Stimulated activated naive CD8-positive, alpha-beta T cell treated with anti-CD3 and anti-CD28 coated beads, Interleukin-15, Interleukin-2, amounts not matched to agents 100 U/mL and 50 U/mL, for 24 hours (primary cell): ENCODE measurements at places on chromosomes 1 and 21.

DNA sequence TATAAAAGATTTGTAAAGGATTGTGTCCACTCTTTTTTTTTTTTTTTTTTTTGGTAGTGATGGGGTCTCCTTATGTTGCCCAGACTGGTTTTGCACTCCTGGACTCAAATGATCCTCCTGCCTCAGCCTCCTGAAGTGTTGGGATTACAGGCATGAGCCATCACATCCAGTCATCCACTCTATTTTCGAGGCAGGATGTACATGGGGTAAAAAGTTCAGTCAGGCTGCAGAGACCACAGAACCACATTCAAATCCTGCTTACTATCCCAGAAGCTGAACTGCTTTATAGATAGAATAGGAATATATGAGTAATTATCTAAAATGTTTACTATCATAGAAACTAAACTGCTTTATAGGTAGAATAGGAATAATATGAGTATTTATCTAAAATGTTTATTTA, 26.0 kb upstream of the KCNK2 start:
- DNase-seq = no peak

GRCh38 chr1:198417039-198417438, 123.4 kb downstream of the ATP6V1G3 start:
- DNase-seq = no peak

GRCh38 chr1:229033480-229033879, 237.4 kb upstream of the RAB4A start:
- no peak for DNase-seq

- DNase-seq = no peak
Observed at GRCh38 chr1:27368869-27369582, 2.3 kb upstream of the MAP3K6 start.

DNA sequence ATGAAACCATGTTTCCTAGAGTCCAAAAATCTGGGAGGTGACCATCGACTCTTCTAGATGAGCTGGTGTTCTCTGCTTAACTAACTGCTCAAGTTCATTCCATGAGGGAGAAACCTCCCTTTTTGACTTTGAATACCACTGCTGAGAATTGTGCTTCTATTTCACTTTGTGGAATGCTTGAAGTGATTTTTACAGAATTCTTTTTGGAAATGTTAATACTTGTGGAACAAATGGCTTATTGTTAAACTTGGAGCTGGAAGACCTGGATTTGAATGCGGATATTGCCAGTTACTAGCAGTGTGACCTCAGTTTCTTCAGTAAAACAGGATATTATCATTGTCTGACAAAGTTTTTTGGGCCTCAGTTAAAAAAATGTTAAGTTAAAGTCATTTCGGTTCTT, 36.5 kb upstream of the APP start:
- DNase-seq = no peak

DNA sequence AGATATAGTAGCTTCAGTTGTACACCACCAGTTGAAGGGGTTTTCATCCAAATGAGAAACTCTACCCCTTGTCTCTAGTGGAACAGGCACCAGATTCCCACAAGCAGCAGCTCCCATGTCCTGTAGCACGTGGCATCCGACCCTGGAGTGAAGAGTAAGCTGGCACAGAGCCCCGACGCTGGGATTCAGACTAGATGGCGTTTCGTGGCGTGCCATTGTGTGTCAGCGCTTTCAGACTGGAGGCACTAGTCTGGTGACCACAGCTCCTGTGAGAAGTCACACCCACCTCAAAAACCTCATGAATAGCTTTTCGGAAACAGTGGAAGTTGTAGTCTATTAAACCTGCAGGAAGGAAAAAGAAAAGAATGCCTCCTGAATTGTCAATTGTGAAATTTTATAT, 20.2 kb downstream of the RRAGC start:
- no peak for DNase-seq

DNA sequence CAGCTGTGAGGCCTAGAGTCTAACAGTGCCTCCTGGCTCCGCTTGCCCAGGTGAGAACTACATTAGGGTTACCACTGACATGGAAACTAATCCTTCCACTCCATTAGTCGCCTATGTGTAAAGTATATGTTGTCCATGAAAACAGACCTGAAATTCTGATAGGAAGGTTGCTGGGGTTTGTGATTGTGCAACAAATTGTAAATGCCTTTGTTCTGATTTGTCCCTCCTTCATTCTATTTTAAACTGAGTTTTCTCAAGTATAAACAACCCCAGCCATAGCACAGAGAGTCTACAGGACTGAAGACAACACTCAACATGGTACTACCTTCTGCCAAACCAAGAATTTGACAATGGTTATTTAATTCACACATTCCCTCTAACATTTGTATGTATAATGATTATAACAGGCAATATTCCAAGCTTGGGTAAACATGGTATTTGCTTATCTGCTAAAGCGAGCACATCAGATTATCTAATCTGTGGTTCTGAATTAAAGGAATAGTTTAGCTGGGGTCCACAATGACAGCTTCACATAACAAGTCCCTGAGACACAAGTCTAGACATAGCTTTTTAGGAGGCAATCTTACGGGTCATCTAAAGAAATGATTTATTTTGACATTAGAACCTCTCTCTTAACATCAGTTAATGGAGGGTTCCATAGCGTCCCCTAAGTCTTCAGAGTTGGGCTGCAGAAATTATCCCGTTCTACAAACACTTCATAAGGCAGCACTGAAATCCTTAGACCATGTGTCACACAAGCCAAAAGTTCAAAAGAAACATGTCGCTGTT, 633.0 kb downstream of the SMYD3 start:
- DNase-seq = no peak

GRCh38 chr1:115679141-115679611, 37.4 kb downstream of the VANGL1 start:
- no peak for DNase-seq

- no peak for DNase-seq
Observed at GRCh38 chr1:59556398-59556797, 258.4 kb upstream of the HOOK1 start.

- DNase-seq = no peak
Observed at GRCh38 chr1:53651356-53651755, 87.6 kb downstream of the GLIS1 start.

DNA sequence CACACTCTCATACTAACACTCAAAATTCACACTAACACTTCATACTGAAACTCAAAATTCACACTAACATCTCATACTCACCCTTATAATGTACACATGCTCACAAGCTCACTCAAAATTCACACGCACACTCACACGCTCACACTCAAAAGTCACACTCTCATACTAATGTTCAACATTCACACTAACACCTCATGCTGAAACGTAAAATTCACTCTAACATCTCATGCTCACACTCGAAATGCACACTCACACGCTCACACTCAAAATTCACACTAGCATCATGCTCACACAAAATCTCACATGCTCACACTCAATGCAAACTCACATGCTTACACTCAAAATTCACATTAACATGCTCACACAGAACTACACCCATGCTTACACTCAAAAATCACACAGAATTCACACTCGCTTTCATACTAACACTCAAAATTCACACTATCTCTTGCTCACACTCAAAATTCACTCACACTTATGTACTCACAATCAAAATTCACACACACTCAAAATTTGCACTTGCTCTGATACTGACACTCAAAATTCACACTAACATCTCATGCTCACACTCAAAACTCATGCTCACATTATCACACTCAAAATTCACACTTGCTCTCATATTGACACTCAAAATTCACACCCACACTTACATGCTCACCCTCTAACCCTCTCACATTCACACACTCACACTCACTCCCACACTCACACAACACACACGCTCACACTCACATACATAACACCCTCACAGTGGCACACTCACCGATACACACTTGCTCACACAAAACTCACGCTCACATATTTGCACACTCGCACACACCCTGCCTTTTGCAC, 264.4 kb upstream of the VAMP3 start:
- DNase-seq = no peak

GRCh38 chr1:228376262-228376628, 30.4 kb downstream of the TRIM11 start:
- no peak for DNase-seq

DNA sequence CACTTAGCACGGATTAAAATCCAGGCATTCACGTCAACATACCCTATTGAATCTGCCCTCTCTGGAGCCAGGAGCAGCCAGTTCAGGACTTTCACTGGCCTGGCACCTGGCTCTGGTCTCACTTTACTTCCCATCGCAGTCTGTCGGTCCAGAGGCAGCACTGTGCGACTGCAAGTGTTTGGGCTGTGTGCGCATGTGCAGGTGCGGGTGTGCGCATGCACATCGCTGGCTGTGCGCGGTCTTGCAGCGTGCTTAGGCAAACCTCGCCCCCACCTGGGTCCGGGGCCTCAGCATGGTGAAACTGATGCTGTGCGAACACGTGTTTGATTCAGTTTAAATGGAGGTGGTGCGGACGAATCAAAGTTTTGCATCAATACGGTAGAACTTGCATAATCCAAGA, 38.0 kb downstream of the ATF3 start:
- no peak for DNase-seq

GRCh38 chr1:220239966-220240365, 32.3 kb downstream of the RAB3GAP2 start:
- DNase-seq = no peak

GRCh38 chr1:208772891-208773290, 528.7 kb upstream of the PLXNA2 start:
- no peak for DNase-seq

DNA sequence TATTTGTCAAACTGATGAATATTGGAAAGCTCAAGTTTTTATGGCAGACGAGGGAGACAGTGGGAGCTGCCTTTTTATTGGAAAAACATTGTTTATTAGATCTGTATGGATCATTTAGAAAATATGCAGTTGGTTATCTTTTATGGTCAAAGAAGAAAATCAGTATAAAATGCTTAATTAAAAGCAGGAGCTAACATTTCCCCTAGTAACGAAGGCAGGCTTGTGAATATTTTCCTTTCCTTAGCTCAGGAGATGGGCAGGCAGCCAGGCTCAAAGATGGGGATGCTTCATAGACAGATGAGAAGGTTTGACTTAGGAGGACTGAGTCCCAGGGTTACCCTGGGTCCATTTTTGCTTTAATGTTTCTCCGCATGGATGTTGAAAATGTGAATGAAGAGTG, 26.0 kb downstream of the ROR1 start:
- DNase-seq = no peak

DNA sequence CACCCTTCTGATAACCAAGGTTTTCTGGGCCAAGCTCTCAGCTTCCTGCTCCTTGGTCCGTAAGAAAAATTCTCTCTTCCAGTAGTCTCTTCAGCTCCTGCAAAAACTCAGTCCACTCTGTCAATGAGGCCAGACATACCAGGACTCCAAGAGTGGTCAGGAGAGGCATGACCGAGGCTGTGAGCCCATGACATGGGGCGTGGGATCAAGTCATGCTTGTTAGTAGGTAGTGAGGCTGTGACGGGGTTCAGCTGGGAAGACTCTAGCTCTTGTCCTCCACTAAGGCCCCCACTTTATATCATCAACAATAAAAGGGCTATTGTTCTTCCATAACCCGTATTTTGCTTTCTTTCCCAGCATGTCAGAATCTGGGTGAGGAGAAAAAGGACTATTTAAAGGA, 10.1 kb upstream of the HCRTR1 start:
- no peak for DNase-seq

- no peak for DNase-seq
Observed at GRCh38 chr1:218472885-218473284, 127.7 kb downstream of the TGFB2 start.

- no peak for DNase-seq
Observed at GRCh38 chr1:50084389-50084788, 24.3 kb upstream of the ELAVL4 start.

DNA sequence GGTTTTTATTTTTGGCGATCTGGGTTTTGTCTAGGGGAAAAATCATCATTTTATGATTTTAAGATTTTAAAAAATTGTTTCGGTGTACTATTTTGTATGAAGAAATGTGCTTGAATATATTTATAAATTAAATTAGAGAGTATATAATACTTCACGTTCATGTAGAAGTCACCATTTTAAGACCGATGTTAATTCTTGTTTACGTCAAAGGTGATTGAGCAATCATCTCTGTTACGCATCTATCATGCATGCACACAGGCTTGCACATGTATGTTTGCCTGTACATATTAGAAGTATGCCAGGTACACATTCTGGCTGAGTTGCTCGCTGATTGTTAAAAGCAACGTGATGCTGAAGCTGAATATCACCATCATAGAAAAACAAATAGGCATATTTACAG, 54.7 kb downstream of the DYRK1A start:
- no peak for DNase-seq

DNA sequence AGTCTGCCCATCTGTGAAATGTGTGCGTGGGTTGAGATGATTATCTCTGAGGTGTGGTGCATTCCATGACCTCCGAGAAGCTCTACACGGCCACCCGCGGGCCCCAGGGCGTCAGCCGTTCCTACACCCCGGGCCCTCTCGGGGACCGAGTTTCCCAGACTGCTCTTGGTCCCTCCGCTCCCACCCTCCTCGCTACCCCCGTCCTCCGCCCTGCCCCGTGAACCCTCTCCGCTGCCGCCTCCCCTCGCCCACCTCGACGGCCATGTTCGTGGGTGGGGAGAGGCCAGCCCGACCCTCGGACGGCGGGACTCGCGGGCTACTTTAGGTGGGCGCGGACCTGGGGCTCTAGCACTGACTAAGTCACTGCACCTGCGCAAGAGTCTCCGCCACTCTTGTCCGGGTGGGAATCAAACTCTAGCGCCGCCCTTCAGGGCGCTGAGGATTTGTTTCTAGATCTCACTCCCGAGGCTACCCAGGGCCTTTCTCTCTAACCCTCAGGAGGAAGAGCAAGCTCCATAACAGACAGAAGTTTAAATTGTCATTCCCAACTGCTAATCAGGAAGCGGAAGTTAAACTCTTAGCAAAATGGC, 47.7 kb upstream of the VWA5B1 start:
- no peak for DNase-seq

DNA sequence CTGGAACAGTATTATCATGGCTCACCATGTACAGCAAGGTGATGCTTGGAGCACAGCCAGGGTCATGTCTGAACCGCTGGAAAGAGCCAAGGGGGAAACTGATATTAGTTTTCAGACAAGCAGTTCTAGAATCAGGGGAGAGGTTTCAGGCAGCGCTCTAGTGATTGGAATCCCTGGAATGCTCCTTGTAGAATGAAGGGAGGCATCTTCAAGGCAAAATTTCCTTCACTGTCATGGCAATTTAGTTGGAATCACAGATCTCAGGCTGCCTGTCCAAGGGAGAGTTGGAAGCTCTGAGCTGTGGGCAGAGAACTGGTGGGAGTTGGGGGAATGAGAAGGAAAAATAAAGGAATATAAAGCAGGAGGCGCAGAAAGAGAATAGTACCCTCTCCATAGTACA, 737.1 kb downstream of the PTPRU start:
- DNase-seq = no peak

DNA sequence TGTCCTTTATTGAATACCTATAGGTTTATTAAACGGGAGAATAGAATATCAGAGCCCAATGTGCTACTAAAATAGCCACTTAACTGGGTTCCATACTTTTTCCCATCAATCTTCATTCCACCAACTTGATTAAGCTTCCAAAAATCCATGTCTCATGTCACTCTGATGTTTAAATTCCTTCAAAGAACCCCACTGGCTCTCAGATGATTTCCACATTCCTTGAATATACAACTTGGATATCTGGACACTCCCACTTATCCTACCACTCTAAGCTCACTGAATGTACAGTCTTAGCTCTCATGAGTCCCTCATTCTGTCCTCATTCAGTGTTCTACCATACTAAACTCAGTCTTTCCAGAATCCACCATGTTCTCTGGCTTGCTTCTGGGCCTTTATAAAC, 21.1 kb downstream of the COL11A1 start:
- no peak for DNase-seq

- DNase-seq = no peak
Observed at GRCh38 chr1:7468248-7468647, 302.8 kb upstream of the VAMP3 start.

- no peak for DNase-seq
Observed at GRCh38 chr21:15159382-15160020, 94.7 kb upstream of the NRIP1 start.
